ENCODE measurements at places on chromosomes 6 and 20.

- DNase-seq: no peak
These were observed 1.3 kb downstream of the VWA7 start for GRCh38 chr6:31775633-31776484.

GRCh38 chr20:64069614-64070243, 6.7 kb downstream of the TCEA2 start:
- DNase-seq: no peak

DNA sequence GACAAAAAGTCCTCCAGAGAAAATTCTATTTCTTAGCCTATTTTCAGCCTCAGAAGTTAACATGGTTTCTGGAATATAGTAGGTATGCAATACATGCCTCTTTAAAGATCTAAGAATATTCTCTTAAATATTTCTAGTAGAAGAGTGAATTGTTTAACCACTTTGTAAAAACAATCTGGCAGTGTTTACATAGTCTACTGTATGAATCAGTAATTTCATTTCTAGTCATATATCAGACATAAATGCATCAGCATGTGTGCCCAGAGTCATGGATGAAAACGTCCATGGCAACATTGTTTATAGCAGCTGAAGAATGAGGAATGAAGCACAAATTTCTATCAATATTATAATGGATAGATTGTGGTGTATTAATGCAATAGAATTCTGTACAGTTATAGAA, 124.9 kb downstream of the NKAIN2 start:
- no peak for DNase-seq

- no peak for DNase-seq
These were observed 77.7 kb upstream of the CLDN20 start for GRCh38 chr6:155186052-155186658.

GRCh38 chr6:132483779-132484679, 28.9 kb downstream of the STX7 start:
- DNase-seq: peak; percentile 52

DNA sequence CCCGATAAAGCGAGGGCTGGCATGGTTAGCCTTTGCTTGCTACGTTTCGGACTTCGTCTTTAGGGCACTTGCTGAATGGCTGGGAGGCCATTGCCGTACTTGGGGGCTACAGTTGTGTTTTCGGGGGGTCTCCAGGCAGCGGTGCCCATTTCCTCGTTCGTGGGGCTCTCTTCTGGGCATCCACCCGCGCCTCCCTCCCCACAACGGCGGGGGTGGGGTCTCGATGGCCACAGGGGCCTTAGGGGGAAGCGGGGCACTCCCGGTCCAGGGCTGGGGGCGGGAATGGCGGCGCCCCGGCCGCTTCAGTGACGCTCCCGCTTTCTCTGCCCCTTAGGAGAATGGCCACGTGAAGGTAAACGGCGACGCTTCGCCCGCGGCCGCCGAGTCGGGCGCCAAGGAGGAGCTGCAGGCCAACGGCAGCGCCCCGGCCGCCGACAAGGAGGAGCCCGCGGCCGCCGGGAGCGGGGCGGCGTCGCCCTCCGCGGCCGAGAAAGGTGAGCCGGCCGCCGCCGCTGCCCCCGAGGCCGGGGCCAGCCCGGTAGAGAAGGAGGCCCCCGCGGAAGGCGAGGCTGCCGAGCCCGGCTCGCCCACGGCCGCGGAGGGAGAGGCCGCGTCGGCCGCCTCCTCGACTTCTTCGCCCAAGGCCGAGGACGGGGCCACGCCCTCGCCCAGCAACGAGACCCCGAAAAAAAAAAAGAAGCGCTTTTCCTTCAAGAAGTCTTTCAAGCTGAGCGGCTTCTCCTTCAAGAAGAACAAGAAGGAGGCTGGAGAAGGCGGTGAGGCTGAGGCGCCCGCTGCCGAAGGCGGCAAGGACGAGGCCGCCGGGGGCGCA, 2.4 kb downstream of the MARCKS start:
- no peak for DNase-seq

DNA sequence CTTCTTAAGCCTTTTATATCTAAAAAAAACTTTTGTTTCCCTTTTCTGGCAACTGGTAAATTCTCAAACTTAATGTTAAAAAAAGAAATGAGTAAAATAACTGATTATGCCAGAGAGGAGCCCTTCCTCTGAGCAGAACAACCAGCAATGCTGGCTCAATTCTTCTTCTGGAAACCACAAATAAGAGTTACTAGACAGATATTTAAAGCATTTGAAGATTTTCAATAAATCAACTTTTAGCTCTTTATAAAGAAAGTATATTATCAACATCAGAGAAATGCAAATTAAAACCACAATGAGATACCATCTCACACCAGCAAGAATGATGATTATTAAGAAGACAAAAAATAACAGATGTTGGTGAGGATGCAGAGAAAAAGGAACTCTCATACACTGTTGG, 61.1 kb upstream of the TCF21 start:
- DNase-seq: peak; percentile 40

DNA sequence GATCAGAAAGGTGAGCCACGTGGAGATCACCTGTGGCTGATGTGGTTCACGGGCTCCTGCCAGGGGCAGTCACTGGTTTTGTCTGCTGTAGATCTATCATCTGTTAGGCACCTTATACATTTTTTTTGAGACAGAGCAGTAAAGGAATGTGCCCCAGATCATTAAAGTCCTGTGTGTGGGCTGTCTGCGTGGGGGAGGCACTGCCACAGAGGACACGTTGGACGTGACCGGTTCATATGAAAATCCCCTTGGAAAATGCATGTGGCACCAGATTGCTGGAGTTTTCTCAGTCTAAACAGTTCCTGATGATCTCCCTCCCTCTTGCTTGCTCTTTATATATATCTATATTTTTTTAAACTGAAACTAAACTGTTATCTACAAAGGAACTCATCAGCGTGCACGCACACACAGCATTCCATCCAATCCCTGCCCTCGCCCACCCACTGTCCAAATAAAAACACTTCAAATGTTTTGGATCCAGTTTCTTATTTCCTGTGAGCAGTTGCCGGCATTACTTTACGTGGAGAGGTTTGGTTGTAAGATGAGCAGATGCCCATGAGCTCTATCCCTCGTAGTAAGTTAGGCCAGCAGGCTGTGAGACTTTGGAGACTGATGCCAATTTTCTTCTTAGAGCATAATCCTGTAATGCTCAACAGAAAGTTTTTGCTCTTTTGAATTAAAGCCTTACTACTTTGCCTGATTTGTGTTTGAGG, 161.6 kb upstream of the EXOC2 start:
- no peak for DNase-seq

DNA sequence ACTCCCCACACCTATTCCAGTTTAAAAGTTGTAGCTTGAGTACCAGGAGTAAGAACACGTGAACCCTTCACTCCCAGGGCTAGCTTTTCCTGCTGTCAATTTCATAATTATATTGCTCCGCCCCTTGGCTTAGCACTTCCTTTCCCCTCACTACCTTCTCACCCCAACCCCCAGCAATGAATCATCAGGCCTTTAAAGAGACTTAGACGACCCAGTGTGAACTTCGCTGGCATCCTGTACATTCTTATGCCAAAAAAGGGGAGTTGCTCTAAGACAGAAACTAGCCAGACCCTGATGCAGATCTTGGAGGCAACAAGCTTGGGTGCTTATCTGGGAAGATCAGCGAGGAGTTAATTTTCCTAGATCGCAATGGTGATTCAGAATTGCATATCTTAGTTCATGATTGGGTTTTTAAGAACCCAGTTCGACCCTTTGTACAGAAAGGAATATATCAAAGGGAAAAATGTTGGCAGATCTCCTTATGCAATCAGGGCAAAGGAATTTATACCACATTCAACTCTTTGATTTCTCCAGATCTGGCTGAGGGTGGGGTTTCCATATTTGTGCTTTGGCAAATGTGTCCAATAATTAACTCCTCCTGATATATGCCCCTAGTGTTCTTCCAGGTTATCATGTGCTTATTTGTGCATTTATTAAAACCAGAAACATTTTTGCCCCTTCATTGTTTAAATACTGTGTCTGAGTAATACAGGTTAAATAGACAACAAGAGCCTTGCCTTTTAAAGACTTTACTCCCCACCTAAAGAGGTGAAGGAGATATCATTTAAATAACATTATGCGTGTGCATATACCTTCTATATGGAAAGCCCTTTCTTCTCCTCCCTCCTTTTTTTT, 8.1 kb upstream of the ATXN1 start:
- DNase-seq: peak; percentile 87

GRCh38 chr6:147170269-147170668, 33.9 kb upstream of the STXBP5 start:
- DNase-seq: peak; percentile 96

DNA sequence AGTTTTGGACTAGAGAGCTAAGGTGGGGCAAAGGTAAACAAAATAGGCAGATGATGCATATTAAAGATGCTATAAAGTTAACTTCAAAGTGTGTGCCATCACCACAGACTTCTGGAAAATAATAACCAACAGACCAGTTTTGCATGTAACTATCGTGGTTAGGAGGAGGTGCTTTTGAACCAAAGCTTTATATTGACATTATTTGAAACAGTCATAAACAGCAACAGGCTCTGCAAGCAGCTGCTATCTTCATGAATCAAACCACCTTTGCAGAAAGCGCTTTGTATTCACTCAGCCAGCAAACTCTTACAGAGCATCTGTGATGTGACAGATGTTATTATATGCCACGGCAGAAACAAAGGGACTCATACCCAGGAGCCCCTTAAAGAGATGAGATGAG, 81.9 kb downstream of the CRYBG1 start:
- no peak for DNase-seq

- no peak for DNase-seq
These were observed 250.7 kb downstream of the MAFB start for GRCh38 chr20:40438161-40438830.

- DNase-seq: no peak
These were observed 28.4 kb downstream of the ZNF334 start for GRCh38 chr20:46484954-46485353.

DNA sequence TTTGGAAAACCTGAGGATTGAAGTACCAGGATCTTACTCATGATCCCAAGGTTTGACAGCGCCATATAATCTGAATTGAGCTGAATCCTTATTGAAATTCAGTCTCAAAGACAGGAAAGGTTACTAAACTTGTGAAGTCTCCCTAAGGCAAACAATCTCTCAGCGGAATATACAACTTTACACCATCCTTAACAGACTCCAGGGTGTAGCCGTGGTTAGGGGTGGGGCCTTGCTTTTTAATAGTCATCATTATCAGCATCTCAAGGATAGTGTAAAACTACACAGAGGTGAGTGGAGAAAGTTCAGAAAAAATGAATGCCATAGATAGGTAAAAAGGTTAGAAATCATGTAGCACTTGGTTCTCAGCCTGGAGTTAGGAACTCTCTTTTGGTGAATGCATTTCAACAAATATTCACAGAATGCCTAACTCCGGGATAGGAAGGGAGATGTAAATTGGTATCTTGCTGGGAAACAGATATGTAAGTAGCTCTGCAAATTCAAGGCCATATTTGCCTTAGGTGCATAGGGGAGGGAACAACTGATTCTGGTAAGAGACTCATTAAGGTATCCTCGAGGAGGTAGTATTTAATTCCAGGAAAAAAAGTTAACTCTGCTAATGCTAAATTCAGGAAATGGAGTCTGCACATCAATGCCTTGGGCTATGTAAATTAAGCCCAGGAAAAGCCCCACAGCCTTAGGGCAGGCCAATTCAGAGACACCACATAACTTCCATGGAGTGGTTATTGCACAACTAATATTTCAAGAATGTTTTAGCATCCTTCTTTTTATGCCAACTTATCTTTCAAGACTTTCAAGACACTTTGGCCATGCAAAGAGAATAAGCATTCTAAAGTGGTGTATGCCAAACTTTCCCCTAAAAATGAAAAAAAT, 61.6 kb downstream of the SNAP25 start:
- DNase-seq: peak; percentile 9

- no peak for DNase-seq
These were observed 6.3 kb downstream of the SOD2 start for GRCh38 chr6:159686703-159687102.
